ENCODE measurements at places on chromosomes 4 and X.

DNA sequence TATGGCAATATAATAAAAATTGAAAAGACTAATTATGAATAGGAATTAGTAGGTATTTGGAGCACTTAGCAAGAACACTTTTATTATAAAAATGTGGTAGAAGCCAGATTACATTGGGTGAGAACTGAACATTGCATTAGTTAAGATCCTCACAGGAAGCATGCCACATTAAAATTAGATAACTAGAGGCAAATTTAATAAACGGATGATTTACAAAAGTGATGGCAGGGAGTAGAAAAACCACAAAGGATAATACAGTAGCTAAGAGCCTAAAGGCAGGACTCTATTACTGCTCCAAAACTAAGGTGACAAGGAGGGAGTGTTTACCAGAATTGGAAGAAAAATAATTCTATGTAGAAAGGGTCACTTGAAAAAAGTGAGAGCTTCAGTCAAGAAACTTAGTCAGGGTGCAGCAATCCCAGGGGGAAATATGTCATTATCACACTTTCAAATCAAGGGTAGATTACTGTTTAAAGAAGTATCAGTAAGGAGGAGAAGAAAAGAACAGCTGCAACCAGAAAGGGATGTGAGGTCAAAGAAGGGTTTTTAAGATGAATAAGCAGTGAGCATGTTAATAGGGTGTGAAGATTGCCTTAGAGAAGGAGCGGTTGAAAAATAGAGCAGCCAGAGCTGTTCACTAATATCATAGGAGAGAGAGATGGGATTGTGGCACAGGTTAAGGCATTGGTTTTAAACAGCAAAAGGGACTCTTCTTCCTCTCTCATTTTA is 84.6 kb downstream of the NDST4 start:
- no peak for DNase-seq

GRCh38 chr4:174523025-174523693 is 871 bp upstream of the HPGD start:
- no peak for DNase-seq

DNA sequence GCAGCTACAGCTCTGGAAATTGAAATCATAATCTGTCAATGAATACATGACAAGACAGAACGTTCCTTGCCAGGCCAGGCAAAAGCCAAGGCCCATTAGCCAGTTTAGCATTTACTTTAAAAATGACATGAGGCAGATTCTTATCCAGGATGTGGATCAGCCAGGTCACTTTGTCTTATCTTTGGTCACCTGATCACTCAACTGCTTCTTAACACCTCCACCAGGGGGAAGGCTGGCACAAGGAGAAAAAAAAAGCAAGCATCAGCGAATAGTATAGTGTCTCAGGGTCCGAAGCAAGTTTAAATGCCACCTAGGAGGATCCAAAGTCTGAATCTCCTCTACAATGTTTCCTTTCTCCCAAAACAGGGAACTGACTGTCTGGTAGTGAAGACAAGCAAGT is 18.8 kb downstream of the ATP1B4 start:
- peak; percentile 12 for DNase-seq

- DNase-seq = no peak
Measured at GRCh38 chr4:184734758-184735157, 862 bp upstream of the CENPU start.

GRCh38 chr4:119489305-119489704 is 139.3 kb downstream of the PDE5A start:
- no peak for DNase-seq

GRCh38 chrX:2231570-2232192 is 269.1 kb downstream of the DHRSX start:
- DNase-seq = no peak

- DNase-seq = no peak
Measured at GRCh38 chrX:43581167-43581566, 74.9 kb upstream of the MAOA start.

- peak; percentile 73 for DNase-seq
Measured at GRCh38 chrX:12946838-12947544, 27.9 kb upstream of the TMSB4X start.

GRCh38 chr4:86521373-86521969 is 72.6 kb upstream of the PTPN13 start:
- DNase-seq = no peak

GRCh38 chr4:76388160-76388908 is 32.6 kb downstream of the CCDC158 start:
- no peak for DNase-seq

DNA sequence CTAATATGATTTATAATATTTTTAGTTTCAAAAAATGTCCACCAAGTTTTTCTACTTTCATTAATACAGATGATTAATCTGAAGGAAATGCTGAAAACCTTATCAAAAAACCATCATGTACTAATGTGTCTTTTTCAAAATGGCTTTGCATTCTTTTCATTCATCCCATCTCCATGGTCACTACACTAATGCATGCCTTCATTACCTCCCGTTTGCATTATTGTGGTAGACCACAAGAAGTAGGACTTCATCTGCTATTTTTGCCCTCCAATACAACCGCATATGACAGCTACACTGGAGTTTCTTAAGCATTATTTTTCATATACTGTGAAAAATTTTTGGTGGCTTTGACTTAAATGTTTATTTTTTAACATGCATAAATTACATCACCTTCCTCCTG is 37.9 kb upstream of the FSTL5 start:
- DNase-seq = no peak

Measured in kidney glomerular epithelial cell (primary cell).